ENCODE measurements at places on chromosomes 4 and X. TPM values are rescaled to one million over a fixed set of nuclear protein-coding genes. Genes with fewer than 3 reads are reported as not detected.

The SPANXN4 gene
- not detected for total RNA-seq

The PAGE1 gene
- not detected for total RNA-seq

The PDE5A gene
- total RNA-seq = 80.3 TPM

The CT55 gene
- not detected for total RNA-seq

The FDCSP gene
- total RNA-seq = not detected

The CT45A10 gene
- total RNA-seq = not detected

The PABPC5 gene
- total RNA-seq = 2.5 TPM

The ADAM29 gene
- not detected for total RNA-seq

The TEX13C gene
- not detected for total RNA-seq

The ADGRG4 gene
- total RNA-seq = not detected

The ENPEP gene
- 2.1 TPM for total RNA-seq

The SERPINA7 gene
- not detected for total RNA-seq

The TRIM60 gene
- not detected for total RNA-seq

The YY2 gene
- total RNA-seq = 1.2 TPM

The C4orf36 gene
- under 0.01 TPM for total RNA-seq

The INTU gene
- 3.1 TPM for total RNA-seq

The AMBN gene
- not detected for total RNA-seq

The SPP1 gene
- 10.7 TPM for total RNA-seq

The REELD1 gene
- not detected for total RNA-seq

The PAGE4 gene
- total RNA-seq = not detected

The SERTM2 gene
- 0.19 TPM for total RNA-seq

The CASP3 gene
- 34.7 TPM for total RNA-seq

The SH2D1A gene
- total RNA-seq = not detected
